ENCODE measurements at places on chromosomes 16 and 17.

DNA sequence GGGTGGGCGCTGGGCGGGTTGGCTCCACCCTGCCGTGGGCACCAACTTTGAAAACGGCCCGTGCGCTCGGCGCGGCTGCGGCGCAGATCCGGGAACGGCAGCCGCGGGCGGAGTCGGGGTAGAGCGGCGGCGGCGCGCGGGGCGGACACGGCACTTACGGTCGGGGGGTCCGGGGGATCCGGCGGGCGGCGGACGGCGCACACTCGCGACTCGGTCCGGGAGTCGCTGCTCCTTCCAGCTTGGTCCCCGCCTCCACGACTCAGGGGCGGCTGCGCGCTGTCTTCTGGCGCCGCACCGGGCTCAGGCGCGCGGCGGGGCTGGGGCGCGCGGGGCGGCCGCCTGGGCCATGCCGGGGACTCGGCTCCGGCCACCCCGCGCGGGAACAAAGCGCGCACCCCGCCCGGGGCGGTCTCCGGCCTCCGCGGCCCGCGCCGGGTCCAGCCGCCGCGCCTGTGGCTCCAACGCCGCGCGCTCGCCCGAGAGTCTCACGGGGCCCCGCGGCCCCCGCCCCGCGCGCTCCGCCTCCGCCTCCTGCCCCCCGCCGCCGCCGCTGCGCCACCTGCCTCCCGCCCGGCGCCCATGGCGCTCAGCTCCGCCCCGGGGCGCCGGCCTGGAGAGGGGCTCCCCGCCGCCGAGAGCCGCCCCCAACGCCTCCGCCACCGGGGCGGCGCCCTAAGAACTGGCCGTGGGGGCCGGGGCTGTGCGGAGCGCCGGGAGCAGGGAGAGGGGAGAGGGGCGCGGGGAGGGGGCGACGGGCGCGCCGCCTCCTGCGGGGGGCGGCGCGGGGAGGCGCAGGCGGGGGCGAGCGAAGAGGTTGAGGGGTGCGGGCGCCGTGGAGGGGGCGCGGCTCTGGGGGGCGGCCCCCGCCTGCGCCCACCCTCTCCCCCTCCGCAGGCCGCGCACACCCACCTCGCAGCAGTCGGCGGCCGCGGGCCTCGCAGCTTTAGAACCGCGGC lies 35.9 kb downstream of the CBFA2T3 start:
- no peak for DNase-seq

GRCh38 chr17:76142039-76142584 lies 1.1 kb upstream of the FOXJ1 start:
- no peak for DNase-seq

DNA sequence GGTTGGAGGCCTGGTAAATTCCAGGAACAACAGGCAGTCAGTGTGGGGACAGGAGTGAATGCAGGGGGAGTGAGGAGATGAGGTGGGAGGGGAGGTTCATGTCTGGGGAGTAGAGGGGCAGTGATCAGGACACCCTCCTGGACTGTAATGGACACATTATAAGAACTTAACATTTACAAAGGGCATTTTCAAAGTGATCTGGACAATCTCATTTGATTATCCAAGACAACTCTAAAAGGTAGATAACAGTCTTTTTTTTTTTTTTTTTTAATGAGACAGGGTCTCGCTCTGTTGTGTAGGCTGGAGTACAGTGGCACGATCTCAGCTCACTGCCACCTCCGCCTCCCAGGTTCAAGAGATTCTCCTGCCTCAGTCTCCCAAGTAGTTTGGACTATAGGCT lies 5.7 kb downstream of the SDK2 start:
- DNase-seq: no peak

DNA sequence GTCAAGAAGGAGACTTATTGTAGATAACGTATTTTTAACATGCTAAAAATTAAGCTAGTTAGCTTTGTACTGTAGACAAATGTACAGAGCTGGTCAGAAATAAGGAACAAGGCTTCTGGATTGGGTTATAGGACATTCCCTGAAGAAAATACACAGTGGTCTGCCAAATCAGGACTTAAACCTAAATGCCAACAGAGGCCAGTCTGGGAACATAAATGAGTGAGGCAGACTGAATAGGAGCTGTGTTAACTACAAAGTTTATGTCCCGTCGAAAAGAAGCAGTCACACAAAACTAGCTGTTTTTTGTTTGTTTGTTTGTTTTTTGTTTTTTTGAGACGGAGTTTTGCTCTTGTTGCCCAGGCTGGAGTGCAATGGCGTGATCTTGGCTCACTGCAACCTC lies 120.4 kb upstream of the C17orf78 start:
- no peak for DNase-seq

DNA sequence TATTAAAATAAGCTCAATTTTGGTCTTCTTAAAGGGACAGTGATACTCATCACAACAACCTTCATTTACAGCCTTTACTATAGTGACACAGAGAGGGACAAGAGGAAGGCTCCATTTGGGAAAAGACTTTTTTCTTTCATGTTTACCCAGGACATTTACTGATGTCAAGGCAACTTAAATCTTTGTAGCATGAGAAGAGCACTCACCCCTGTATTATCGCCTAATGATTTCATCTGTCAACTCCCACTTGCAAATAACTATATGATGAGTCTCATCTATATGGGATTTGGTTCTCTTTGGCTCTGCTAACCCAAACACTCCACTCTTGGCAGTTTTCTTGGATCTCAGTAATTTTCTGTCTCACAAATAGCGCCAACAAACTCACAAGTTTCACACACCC lies 24.1 kb downstream of the BLMH start:
- DNase-seq: no peak

Data from cortex of kidney (tissue), 1 donor.